ENCODE measurements at places on chromosomes 1 and 21.

DNA sequence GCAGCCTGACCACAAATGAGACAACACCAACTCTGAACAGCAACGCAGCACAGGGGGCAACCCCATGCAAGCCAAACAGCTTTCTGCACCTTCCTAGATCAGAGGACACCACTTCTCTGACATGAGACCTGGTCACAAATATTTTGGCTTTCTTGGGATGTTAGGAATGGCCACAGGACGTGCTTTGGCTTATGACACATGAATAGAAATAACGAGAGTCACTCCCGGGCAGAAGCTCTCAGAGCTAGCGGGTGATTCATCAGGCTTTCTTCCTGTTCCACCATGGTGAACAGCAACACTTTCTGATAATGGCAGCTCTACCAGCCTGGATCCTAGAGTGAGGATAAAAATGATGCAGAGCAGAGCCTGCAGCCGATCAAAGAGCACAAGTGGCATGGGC, 39.4 kb downstream of the PAFAH2 start:
- no peak for DNase-seq

- no peak for DNase-seq
These were observed 61.4 kb downstream of the BRINP3 start for GRCh38 chr1:190416239-190416638.

DNA sequence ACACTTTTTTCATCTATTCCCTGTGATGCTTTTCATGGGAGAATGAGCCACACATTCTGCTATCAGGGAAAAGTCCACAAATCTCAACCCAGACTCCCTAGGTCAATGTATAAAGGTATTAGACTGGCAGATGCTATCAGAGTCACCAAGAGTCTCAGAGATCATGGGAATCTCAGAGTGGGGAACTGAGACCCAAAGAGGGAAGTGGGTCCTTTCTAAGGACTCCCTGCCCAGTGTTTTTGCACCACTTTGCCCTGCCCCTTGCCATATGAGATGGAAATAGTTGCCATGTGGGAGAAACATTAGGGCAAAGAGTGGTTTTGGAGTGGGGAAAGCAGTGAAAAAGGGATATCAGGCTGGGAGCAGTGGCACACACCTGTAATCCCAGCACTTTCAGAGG, 19.1 kb upstream of the AZIN2 start:
- no peak for DNase-seq

DNA sequence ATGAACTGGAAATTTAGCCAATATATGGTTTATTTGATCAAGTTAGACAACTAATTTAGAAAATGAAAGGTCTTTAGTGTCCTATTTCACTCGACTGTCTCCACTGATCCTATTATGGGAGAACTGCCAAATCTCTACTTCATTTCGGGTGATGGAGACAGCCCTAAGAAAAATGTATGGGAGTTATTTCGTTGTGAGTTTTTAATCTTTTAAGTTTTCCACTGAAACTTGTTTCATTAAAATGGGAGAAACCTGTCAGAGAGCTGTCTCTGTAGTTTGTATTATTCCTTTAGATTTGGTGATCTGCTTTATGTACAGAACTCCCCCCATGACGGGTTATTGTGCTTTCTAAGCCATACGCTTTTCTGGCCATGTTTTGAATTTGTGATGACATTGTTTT, 899.7 kb downstream of the ADGRL2 start:
- DNase-seq: no peak

DNA sequence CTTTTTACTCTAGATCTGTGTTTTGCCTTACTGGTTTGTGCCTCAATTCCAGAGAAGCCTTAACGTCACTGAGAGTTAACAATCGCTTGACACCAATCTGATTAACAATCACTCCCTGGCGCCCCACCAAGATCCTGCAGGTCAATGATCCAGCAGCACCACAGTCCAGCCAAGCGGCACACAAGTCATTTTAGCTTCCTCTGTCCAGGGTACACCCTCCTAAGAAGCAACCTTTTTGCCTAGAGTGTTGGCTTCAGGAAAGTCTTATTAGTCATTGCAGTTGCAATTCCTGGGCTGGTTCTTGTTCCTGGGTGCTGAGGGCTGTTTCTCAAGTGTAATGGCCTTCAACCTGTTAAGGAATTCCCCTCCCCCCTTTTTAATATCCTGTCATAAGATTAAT, 323.0 kb upstream of the USP25 start:
- DNase-seq: no peak

DNA sequence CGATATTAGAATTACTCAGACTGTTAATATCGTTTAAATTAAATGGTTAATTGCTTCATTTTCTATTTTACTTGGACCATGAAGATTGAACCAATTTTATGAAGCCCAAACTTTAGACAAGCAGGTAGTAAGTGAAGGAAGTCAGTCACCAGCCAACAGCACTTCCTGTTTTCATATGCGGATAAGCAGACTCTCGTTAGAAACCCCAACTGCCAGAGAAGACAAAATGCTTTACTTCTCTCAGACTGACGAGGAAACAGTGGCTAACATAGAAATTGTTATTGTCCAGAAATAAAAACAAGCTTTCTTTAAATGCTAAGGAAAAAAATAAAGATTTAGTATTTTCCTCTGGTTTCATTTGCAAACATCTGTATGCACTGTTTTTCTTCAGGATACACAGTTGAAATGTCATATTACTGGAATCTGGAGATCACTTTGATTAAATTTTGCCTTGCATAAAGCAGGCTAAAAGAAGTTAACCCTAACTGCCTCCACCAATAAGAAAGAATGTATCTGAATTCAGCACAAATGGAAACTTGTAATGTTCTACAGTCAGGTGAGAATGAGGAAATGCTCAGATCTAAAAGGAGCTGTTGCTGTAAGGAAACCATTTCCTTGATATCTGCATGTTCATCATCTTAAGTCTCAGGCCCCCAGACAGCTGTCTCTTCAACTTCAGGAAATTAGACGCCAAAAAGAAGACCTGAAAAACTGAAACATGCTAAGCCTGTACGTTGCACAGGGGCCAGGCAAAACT, 129.8 kb upstream of the SAMSN1 start:
- peak; percentile 48 for DNase-seq

- no peak for DNase-seq
These were observed 16.8 kb downstream of the SLC19A2 start for GRCh38 chr1:169468982-169469381.

DNA sequence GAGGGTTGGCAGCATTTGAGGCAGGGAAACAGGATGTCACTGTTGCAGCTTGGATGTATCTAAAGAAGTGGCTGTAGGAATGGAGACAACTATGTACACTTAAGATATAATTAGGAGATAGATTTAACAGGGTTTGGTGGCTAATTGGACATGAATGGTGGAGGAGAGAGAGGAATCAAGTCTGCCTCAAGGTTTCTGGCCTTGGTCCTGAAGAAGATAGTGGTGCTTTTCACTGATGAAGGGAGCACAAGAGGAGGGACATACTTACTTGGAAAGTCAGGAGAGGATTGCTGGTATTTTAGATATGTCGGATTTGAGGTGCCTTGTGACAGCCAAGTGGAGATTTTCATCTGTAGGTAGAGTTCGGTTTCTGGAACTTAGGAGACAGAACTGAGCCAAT, 123.9 kb downstream of the ST6GALNAC3 start:
- DNase-seq: no peak

DNA sequence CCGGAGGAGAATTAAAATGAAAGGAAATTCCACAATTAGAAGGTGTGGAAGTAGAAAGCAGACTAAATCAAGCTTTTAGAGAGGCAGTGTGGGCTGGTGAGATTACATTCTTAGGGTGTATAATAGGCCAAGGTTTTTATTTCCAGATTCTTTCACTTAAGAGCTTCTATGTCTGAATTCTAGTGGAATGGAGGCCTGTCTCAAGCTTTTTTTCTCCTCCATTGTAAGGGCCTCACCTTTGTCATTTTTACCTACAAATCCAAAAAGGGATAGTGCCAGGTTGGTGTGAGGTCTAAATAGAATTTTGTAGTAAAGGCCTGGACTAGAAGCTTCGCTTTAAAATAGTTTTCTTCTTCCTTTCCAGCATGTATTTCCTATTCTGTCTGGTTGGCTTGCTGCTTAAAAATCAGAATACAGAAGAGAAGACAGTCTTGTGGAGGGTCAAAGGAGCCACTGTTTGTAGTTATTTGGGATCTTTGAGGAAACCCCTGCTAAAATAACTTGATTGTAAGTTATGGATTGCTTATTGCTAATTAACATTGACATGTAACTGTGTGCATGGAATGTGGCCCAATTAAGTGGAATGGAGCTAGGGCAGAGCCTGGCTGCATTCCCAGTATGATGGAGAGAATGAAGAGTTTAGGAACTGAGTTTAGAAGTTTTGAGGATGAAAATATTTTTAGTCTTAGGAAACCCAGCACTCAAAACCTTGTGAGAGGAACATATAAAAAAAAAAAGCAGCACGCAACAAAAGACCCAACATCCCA, 162.5 kb upstream of the B3GALT2 start:
- DNase-seq: no peak

GRCh38 chr1:20411196-20411980, 74.6 kb downstream of the CAMK2N1 start:
- no peak for DNase-seq

- DNase-seq: no peak
These were observed 4.4 kb upstream of the PGBD5 start for GRCh38 chr1:230430499-230430898.

DNA sequence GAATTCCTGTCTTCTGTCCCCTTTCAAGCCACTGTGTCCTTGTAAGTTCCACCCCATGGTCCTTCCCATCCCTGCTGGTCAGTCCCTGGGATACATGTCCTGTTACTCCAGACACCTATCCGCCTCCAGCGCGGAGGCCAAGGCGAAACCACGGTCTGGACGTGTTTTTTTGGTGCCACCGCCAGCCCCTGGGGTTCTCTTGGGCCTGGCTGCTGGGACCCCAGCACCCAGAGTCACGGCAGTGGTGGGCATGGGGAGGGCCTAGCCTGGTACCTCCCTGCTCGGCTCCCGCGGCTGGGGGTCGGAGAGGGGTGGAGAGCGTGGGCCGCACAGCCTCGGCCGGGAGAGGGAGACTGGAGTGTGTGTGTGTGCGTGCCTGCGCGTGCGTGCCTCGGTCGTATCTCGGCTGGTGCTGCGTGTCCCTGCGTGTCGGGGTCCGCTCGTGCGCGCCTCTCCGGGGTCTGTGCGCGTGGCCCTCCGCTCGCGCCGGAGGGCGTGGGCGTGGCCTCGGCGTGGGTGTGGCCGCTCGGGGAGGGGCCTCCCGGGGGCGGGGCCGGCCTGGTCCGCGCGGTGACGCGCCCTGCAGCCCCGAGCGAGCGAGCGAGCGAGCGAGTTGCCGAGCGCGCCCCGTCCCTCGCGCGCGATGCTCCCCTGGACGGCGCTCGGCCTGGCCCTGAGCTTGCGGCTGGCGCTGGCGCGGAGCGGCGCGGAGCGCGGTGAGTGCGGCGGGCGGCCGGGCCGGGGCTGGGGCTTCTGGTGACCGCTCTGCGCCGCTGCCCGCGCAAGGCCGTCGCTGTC, at the start of gene VWA1:
Gene VWA1 (plus strand): TSS at position 585 of the 798 bp plus-strand sequence. CDS start 59 bp downstream, at position 644.
- DNase-seq: peak; percentile 43

GRCh38 chr1:74463333-74463988, 49.0 kb downstream of the LRRC53 start:
- DNase-seq: no peak

- DNase-seq: no peak
These were observed 35.4 kb downstream of the GPR3 start for GRCh38 chr1:27427816-27428315.

DNA sequence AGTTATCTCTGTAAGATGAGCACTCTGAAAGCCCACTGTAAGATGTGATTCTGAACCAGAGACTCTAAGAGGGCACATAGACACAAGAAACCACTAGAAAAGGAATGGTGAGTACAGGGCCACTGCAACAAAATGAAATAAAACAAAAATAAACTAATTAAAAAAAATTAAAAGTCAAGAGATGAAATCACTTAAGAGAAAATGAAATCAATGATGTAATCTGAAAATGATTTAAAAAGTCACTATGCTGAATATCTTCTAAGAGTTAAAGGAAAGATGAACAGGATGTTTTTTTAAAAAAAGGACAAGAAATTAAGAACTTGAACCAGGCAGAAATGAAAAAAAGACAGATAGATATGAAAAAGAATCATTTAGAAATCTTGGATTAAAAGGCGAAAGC, 110.6 kb upstream of the OLIG2 start:
- DNase-seq: no peak

DNA sequence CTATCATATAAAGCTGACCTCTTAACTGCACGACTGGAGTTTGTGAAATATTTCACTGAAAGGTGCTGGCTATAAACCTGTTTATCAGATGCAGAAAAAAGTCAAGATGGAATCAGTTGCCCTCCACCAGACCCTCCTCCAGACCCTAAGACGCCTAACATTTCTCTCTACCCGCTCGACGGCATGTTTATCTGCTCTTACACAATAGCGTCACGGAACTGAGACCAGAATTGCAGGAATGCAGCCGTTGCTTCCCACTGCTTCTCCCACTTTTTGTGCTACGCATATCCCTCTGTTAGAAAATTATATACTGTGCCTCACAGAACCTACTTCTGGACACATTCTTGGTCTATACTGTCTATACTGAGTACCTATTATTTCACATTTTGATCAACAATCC, 28.2 kb upstream of the FAM131C start:
- no peak for DNase-seq

DNA sequence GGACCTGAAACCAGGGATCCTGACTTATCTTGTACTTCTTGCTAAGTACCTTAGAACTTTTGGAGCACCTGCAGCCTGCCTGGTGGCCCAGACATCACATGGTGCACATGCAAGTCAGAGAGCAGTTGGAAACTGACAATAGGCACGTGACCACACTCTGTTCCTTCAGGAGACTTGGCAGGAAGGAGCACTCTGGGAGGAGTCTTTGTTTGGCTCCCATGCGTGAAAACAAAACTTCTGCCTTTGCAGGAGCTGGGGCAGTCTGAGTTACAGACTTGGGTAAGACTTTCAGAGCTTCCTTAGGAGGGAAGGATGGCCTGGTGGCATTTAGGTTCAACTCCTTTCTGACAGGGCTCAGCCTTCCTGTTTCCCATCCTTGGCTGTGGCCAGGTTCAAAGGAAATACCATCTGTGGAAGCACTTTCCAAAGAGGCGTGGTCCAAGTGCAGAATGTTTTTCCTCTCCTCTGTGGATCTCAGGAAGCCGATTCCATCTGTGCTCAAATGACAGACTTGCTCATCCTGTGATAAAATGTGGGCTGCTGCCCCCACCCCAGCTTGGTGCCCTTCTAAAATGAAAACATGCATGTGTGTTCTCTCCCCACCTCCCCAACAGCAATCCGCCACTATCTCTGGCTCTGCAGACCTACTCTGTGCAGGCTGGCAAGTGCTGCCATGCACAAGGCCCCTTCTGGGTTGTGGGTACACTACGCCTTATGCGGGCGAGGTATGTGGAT, 14.1 kb upstream of the ZNF436 start:
- no peak for DNase-seq

DNA sequence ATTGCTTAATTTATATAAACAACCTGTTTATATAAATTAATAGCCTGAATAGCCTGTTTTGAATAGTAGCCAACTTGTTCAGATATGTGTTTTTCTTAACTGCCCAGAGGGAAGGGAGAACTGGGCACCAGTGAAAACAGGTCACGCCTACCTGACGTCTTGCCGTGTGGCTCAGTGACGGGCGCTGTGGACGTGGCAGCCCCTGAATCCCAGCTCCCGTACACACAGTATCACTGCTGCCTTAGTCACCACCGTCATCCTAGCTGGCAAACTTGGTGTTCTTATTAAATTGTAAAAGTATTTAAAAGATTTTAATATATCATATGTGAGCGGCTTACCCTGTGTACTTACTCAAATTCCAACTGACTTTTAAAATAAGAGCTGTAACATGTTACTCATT, 35.4 kb upstream of the TRAPPC10 start:
- no peak for DNase-seq

Data from hematopoietic multipotent progenitor cell treated with erythropoietin and hydrocortisone succinate and interleukin-3 and kit ligand, for 8 days (in vitro differentiated cells).